ENCODE measurements at places on chromosomes 13 and 19. TPM values are rescaled to one million over a fixed set of nuclear protein-coding genes. Genes with fewer than 3 reads are reported as not detected.

DNA sequence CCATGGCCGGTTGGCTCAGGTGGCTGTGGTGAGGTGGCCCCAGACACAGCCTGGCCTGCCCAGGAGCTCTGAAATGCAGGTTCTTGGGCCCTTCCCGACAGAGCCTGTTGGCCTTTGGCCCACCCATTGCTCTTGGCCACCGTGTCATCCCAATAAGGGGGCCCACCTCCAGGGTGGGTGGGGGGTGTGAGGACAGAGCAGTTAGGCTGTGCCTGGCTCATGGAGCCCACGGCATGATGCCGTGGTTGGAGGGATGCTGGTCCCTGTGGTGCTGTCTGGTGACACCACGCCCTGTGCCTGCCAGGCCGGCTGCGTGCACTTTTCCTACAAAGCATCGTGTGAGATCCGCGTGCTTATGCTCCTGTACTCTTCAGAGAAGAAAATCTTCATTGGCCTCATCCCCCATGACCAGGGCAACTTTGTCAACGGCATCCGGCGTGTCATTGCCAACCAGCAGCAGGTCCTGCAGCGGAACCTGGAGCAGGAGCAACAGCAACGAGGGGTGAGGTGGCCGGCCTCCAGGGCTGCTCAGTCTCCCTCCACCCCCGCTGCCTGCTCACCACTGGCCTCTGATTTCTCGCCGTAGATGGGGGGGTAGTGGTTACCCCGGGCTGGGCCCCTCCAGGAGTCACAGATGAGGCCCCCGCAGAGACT, 7.6 kb downstream of the PNKP start:
- DNase-seq = no peak

GRCh38 chr19:44876930-44877535, 14.0 kb upstream of the TOMM40 start:
- peak; percentile 32 for DNase-seq

DNA sequence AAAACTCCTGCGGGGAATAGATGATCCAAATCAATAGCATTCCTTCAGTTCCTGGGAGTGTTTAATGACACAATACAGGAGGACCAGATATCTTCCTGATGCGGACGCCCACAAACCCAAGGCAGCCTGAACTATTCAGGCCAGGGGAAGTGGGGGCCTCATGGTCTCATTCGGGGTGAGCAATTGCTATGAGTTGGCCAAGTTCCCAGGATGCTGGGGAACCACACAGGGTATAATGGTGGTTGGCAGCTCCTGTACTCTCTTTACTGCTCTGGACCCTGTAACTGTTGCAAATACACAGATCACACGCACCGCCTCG, 401.2 kb downstream of the IRS2 start:
- no peak for DNase-seq

ZNF708 gene
- total RNA-seq = 17.0 TPM

CRX gene
- not detected for total RNA-seq

BRME1 gene
- 5.0 TPM for total RNA-seq

Measured in activated CD8-positive, alpha-beta T cell treated with anti-CD3 and anti-CD28 coated beads, Interleukin-2, amount 10 ng/mL, durations not matched to agents 7 days and 5 days (primary cell).